ENCODE measurements at places on chromosomes 16 and 17.
A peak's percentile ranks its signal among the peaks of the same experiment; 100 is the strongest.

DNA sequence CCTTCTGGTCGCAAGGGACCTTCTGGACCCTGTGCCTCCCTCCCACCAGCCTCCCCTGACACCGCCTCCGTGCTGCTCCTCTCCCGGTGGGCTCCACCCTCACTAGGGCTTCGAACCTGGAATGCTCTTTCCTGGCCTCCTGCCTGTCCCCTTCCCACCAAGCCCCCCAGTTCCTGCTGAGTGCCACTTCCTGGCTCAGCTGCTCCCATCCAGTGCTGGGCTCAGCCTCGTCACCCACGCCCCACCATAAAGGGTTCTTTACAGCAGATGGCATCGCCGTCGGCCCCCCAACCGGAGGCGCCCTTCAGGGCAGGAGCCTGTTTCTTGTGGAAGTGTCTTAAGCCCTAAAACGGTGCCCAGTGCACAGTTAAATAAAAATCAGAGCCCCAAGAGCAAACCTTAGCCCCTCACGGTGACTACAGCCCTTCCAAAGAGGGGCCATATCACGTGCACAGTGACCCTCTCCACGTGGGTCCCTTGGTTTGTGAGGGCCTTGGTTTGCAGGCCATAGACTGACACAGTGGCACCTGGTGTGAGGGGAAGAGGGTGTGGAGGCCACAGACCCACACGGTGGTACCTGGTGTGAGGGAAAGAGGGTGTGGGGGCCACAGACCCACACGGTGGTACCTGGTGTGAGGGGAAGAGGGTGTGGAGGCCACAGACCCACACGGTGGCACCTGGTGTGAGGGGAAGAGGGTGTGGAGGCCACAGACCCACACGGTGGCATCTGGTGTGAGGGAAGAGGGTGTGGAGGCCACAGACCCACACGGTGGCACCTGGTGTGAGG lies 111.4 kb downstream of the METRNL start:
- no peak for DNase-seq

- peak; percentile 70 for DNase-seq
These were observed 45.6 kb downstream of the PRMT7 start for GRCh38 chr16:68356249-68356918.

DNA sequence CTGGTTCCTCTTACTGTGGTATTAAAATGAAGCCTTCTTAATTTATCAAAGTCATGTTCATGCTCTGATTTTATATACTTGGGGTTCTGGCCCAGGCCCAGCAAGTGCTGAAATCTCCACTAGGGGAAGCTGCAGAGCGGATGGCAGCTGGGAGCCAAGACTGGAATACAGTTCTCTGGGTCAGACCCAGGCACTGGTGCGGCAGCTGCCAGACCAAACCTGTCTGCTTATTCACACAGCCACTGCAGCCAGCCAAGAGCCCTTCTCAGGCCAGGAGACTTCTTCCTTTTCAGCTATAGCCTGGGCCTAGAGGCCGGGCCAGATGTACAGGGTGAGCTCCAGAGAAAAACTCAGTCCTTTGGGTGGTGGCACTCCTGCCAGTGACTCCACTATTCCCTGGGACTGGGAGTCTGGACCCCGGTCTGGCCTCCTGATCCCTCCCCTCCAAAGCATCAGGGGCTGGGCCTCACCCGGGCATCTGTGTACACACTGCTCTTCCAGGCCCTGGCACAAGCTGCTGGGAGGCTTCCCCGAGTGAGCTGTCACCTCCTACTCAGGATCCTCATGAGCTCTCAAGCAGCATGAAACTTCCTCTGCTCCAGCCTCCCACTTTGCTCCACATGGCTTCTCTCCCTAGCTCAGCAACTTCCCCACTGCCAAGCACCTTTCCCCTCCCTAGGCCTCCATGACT lies 24.4 kb downstream of the ATP6V0D1 start:
- DNase-seq: no peak

- DNase-seq: peak; percentile 41
These were observed 67.0 kb downstream of the TUBD1 start for GRCh38 chr17:59825533-59826322.

GRCh38 chr17:82384051-82384729 lies 12.6 kb downstream of the UTS2R start:
- no peak for DNase-seq

DNA sequence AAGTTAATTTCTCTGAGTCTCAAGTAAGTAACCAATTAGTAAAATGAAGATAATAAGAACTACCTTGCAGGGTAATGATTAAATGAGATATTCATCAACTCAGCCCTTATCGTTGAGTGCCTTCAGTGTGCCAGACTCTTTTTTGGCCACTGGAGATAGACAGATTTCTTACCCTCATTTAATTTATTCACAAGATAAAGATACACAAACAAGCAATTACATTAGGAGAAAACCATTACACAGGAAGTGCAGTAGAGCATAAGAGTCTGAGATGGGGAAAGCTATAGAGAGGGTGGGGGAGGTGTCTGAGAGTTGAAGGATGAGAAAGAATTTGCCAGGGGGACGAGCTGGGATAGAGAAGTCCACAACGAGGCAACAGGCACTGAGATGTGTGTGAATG lies 72.5 kb upstream of the BCAR1 start:
- DNase-seq: no peak

DNA sequence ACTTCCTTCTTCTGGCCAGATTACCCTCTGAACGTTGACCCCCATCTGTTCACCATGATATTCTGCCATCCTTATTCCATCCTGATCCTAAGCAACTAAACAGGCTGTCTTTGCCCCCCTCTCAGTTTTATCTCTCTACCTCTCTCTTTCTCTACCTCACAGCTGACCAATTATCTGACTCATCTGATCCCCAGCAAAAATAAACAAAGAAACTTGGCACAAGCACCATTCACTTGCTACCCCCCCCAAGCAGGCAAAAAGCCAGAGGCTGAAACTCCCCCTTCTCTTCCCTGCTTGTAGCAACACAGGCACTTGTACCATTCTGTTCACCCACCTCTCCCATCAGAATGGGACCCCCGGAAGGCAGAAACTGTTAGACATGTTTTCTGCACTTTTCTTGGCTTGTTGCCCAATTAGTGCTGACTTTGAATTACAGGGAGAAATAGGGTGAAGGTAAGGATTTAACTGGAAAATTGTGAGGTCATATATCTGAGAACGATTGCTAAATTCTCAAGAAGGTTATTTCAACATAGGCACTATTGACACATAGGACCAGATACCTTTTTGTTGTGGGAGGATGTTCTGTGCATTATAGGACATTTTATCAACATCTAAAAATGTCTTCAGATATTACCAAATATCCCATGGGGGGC lies 163.2 kb downstream of the TOX3 start:
- no peak for DNase-seq

GRCh38 chr17:70121126-70121525 lies 46.1 kb downstream of the KCNJ16 start:
- DNase-seq: no peak

DNA sequence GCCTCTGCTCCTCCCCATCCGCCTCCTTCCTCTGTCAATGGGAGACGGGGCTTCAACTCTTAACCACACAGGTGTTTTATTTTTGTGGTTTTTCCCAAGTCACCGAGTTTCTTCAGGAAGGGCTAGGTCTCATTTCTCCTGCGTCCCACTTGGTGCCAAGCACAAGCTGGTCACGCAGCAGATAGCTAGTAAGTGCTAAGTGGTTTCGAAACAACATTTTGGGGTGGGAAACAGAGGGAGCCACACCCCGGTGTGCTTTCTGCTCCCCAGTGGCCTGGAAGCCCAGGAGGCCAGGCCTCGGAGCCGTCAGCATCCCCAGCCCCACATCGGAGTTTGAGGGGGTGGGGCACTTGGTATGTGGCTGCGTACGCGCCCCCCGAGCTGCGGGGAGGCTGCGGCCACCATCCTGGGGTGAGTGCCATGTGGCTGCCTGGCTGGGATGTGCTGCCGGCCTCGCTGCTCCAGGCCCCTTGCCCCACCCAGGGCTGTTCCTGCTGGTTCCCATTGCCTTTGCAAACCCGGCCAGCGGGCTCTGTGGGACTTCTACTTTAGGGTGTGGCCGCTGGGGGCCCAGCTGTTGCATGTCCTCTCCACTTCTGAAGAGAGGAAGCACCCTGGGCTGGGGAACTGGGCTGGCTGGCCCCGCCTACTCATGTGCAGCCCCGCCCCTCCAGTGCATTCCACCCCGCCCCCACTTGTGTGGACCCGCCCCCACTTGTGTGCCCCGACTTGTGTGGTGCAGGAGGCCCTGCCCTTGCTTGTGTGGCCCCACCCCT lies 55.6 kb downstream of the BAIAP2 start:
- peak; percentile 52 for DNase-seq

- no peak for DNase-seq
These were observed 13.8 kb downstream of the CNGB1 start for GRCh38 chr16:57956924-57957672.

- no peak for DNase-seq
These were observed 74.5 kb upstream of the C17orf78 start for GRCh38 chr17:37301288-37301687.

DNA sequence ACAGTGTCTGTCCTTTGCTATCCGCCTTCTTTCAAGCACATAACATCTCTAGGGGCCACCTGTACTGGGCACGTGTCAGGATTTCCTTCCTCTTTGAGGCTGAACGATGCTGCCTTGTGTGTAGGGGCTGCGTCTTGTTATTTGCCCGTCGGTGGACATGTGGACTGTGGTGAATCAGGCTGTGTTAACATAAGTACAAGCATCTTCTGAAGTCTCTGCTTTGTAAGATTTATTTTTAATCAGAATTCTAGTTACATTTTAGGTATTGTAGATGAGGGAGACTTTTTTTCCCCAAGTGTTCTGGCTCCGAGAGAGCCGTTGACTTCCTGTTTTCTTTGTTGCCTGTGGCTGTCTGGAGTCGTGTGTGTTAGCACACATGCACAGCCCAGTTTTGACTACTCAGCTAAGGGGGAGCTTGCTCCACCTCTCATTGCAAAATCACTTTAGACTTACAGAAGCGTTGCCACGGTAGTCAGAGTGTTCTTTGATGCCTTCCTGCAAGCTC lies 26.1 kb downstream of the SPG7 start:
- peak; percentile 48 for DNase-seq

- no peak for DNase-seq
These were observed 387.2 kb downstream of the SEC14L1 start for GRCh38 chr17:77527836-77528505.

- no peak for DNase-seq
These were observed 90.7 kb downstream of the OR1D5 start for GRCh38 chr17:2972749-2973148.

DNA sequence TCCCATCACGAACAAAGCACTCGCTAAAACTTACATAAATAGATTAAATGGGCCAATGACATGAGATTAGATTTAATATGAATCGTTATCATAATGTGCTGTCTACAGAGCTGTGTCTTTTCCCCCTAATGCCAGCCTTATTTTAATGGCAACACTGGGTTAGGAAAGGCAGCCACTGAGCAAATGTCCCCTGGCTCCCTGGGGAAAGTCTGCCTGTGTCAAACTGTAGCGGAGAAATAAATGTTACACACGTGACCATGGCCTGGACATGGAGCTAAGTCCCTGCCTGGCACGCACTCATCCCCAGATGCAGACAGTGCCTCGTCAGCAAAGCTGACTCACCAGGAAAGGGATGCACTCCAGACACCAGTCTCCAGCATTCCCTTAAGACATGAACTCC lies 61.3 kb upstream of the SDK2 start:
- DNase-seq: no peak

DNA sequence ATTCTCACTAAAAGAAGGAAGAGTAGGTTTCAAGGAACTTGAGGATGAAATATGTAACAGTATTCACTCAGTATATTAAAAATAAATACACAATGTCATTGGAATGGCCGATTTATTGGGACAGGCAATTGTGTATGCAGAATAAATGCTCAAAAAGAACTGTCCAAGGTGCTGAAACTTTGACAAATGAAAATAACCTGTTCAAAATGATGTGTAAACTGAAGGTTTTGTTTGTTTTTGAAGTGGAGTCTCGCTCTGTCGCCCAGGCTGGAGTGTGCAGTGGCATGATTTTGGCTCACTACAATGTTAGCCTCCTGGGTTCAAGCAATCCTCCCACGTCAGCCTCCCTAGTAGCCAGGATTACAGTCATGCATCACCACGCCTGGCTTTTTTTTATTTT lies 318.7 kb upstream of the RBFOX1 start:
- DNase-seq: no peak

GRCh38 chr16:12907670-12908233 lies 6.4 kb downstream of the SHISA9 start:
- no peak for DNase-seq

GRCh38 chr16:59586331-59586730 lies 852.2 kb upstream of the GOT2 start:
- DNase-seq: no peak

GRCh38 chr16:27237219-27238015 lies 31.2 kb downstream of the NSMCE1 start:
- DNase-seq: peak; percentile 72

DNA sequence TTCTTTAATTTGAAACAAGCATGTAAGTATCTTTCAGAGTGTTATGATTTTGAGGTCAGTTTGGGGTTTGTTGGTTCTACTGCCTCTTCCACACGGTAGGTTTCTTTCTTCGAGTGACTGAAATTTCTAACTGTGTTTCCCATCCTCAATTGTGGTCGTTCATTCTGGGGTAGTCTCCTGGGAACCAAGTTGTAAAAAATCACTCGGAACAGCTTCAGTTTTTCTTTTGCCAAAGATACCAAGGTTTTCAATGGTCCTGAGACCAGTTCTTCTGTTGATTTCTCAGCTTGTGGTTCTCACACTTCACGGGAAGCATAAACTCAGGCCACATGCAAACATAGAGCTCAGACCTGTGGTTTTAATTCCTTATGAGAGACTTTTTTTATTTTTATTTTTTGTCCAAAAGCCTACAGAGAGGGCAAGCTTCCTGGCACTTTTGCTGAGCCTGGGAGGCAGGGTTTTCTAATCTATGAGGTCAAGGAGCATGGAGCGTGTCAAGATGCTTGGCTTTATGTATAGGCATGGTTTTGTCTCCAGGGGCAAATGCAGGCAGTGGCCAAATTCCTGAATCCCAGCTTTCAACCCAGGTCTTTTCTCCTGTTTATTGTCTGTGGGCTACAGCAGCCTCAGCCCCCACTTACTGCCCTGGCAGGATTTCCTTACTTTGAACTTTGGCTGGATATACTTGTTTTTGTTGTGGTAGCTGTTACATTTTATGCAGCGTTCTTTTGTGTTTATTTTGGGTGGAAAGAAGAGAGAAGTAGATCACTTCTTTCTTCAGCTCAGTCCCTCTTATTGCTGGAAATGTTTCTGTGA lies 32.9 kb downstream of the HS3ST3A1 start:
- DNase-seq: no peak

DNA sequence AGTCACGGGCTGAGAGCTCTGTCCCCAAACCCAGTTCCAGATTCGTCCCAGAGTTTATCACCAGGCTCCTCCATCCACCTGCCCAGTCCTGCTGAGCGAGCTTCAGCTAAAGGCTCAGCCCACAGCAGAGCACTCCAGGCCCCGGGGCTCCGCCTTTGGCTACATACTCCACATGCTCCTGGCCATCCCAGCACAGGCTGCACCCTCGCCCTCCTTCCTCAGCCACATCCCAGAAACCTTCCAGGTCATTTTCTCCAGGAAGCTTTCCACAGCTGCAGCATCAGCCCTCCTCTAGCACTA lies 4.7 kb upstream of the CD2BP2 start:
- no peak for DNase-seq

Measured in CD4-positive, alpha-beta T cell treated with Interleukin-12 subunit alpha and Interleukin-12 subunit beta, for 1 hour (primary cell).